ENCODE measurements at places on chromosomes 5 and 9.

- DNase-seq = peak; percentile 27
Observed at GRCh38 chr9:37995961-37996818, 72.8 kb downstream of the SHB start.

DNA sequence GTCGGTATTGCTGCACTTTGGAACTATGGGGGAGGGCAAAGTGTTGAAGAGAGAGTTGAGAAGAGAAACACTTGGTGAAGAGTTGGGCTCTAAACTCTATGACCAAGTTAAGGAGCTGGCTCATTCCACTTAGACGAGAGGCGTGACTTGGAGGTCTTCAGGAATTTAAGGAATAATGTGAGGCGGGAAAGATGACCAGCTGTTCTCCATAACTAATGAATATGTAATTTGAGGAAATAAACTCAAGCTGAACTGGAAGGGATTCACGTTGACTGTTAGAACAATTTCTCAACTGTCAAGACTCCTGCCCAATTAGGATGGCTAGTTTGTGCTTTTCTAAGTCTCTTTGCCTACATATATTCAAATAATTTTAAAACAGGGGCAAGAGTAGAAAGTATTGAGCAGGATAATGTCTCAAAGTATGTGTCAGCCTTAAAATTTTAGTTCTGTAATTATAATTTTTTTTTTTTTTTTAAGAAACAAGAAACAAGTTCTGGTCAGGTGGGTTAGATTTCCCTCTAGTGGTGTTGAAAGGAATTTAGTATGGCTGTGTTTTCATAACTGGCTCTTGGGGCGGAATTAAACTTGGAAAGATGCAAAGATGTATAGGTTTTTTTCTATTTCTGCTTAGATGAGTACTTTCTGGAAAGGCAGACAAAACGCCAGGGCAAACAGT is 33.4 kb downstream of the TMEM252 start:
- no peak for DNase-seq

DNA sequence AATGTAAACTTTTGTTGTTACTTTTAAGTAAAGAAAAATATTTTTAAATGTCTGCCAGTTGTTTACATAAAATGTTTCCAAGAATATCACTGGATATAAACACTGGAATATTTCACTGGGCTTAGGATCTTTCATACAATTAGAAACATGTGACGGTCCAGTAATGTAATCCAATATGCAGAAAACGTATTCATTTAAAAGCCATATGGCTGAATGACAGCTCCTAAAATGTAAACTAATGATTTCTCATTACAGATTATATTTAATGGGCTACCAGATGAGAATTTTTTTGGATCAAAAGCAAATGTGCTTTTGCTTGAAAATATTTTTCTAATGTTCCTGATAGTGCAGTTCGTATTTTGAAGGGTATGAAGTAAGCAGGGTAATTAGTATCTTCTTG is 124.3 kb downstream of the TTC39B start:
- DNase-seq = no peak

DNA sequence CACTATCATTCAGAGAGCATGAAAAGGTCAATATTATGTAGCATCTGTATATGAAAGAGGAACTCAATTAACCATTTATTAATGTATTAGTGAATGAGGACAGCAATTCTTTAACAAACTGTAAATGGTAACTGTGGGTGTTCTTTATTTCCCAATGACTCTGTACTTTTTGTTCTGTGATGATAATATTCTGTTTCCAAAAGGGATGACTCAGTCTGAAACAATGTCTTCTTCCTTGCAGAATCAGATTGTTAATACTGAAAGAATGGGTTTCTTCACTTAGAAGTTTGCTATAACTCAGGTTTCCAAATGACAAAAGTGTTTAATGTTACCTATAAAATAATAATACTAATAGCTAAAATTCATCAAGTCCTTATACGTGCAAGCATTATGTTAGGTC is 1518.7 kb upstream of the WWC1 start:
- no peak for DNase-seq

DNA sequence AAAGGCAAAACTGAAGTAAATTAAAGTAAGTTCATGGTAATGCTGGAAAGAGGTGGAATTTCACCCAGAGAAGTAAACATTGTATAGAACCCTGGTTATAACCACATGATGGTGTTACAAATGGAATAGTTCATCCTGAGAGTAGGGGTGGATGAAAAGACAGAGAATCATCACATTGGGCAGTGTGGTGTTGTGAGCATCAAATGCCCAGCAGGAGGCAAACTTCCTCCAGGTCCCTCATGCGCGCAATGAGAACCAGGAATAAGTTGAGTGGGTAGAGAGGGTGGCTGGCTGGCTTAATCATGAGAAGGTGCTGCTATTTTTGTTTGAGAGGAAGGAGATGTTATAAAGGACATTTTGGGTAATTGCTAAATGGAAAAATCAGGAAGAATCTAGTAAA is 163.3 kb upstream of the HMHB1 start:
- DNase-seq = no peak

DNA sequence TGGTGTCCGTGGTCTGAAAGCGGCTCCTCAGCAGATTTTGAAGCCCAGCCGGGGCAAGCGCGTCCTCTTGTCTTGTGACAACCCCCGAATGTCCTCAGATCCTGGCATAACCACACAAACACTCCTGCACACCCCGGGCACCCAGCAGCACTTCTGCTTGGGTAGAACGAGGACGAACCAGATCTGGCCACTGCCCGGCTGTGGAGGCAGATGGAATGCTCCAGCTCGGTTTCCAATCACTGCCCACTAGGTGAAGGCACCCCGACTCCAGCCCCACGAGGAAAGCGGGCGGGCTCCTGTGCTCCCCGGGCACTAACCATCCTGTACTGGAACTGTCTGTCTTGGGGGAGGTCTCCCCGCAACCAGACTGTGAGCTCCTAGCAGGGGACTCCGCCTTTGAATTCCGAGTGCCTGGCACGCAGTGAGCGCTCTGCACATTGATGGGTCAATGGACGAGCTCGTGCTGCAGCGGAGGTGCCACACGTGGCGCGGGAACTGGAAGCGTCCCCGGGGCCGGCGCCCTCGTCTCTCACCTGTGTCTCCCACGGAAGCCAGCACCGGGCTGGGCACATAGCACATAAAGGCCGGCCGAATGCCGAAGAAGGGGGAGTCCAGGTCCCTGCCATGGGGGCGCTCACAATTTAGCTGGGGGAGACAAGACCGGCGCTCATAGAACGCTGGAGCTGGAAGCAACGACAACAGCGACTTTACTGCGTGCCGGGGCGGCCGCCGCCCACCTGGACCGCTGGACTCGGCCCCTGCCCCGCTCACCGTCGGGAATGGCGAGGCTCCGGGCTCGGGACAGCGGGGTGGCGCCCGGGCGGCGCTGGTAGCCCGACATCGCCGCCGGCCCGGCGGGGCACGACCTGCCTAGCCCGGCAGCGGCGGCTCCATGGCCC is 608 bp downstream of the ENTR1 start:
- peak; percentile 16 for DNase-seq

GRCh38 chr5:139749242-139749641 is 46.4 kb upstream of the PSD2 start:
- peak; percentile 22 for DNase-seq

- no peak for DNase-seq
Observed at GRCh38 chr5:33065131-33065530, 354.0 kb downstream of the NPR3 start.

DNA sequence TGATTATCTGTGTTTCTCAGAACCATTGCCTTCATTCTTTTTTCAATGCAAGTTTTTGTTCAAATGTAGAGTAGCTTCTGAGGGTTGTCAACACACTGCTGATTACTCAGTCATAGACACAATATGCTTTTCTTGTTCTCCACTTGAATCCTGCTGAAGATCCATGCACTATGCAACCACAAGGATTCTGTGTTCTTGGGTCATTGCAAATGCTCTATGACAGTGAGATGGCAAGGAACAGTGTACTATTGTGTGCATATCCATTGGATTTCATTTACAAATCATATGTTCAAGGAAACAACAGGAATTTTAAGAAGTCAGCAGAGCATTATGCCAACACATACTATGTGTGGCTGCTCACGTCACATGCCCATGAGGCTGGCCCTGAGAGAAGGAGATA is 1590.2 kb downstream of the EFNA5 start:
- no peak for DNase-seq

DNA sequence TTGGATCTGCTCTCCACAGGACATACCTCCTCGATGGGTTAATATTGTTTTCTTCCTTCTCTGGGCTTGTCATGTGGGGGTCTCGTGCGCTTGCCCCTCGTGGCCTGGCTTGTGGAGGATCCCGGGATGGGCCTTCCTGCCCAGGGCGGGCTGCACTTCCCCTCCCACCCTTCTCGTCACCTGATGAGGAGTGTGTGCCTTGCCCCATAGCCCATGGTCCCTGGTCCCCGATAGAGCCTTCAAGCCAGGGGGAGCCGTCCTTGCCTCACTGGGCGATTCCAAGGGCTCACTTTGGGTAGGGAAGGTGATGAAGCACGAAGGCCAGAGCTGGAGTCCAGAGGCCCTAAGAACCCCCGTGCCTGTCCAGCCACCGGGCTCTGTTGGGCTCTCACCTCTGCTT is 28.7 kb downstream of the DYNC2I2 start:
- no peak for DNase-seq

GRCh38 chr5:56596155-56596554 is 219.2 kb upstream of the MAP3K1 start:
- no peak for DNase-seq
